ENCODE measurements at places on chromosomes 16 and 17. TPM values are rescaled to one million over a fixed set of nuclear protein-coding genes. Genes with fewer than 3 reads are reported as not detected.

DNA sequence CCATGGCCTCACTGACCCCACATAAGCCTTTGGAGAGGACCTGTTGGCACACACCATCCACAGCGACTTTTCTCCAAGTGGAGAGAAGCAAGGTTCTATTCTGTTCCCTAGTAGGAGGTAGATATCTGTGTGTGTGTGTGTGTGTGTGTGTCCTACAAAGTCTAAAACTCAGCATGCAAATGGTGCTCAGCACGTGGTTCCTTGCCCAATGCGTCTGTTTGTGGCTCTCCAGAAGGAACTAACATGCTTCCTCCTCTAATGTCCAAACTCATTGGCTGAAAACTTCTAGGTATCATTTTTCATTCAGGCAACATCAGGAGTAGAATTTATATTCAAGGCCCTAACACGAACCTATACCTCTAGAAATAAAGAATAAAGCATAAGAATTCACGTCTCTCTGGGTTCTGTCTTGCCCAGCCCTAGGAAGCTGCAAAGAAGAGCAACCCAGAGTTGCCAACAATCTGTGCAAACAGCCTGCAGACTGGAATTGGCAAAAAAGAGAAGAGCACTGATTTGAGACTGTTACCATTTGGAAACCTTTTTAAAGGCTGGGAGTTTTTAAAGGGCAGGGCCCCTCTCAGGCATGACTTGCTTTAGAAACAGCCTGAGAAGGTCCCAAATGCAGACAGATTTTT is 25.5 kb downstream of the MAP3K14 start:
- no peak for DNase-seq

DNA sequence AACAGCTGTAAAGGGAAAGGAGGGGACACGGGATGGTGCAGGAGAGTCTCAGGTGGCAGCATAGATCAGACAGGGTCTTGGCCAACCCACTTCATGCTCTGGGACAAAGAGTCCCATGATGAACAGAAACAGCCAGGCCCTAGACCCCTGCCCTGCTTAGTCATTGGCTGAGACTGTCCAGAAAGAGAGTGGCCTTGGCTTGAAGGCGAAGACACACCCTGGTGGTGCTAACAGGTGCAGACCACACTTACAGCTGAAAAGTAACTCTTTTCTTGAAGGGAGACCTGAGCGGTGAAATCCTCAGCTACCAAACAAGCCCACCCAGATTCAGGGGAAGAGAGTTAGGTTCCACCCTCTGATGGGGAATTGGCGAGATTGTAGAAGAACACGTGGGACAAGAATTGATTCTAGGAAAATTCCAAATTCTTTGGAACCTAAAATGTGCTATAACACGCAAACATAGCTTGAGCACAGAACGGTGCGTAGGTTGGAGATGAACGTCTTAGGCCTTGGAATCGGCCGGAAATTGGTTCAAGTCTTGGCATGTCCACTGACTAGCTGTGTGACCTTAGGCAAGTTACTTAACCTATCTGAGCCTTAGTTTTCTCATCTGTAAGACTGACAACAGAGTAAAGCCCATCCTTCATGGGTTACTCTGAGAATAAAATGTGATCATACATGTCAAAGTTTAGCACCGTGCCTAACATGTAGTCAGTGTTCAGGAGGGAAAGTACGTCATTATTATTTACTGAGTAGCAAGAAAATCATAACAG is 12.5 kb upstream of the MLYCD start:
- no peak for DNase-seq

DNA sequence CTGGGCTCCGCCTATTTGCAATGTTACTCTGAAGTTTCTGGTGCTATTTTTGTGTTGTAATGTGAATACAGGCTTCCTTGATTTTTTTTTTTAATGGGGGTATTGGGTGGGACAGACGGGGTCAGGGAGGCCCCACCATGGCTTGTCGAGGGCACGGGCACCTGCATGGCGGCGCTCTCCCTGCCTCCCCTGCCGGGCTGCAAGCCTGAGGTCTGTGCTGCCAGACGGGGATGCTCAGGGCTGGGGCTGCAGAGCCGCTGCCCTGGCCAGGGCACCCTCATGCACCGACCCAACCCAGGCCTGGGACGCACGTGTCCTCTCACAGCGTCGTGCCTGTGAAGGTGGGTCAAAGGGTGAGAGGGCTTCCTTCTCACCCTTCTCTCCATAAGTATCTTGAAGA is 13.0 kb upstream of the ZFPM1 start:
- DNase-seq = no peak

GRCh38 chr17:45764479-45764878 is 19.6 kb upstream of the CRHR1 start:
- DNase-seq = no peak

DNA sequence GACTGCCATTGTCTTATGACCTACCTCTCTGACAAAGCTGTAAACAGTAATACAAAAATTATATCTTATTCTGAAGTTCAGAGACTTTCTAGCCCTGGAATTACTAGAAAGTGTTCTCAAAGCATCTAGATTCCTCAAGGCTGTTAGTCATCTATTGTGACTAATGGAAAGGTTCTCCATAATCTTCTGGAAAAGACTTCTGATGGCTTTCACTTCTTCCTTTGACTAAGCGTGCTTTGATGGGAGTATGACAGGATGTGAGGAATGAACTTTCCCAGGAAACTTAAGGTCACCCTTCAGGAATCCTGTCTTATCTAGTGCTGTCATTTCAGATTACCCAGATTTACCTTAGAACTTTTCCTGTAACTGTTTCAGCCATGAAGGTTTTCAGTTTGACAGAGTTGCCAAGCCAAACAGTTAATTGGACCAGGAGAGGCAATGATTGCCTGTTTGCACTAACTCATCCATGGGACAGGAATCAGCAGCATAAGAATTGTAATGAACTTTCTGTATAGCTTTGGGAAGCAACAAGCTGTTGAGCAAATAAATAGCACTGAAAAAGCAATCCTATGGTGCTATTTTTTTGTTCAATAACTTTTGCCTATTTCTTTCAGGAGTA is 43.5 kb downstream of the AP2B1 start:
- no peak for DNase-seq

- no peak for DNase-seq
Observed at GRCh38 chr17:65254166-65254565, 117.0 kb downstream of the RGS9 start.

DNA sequence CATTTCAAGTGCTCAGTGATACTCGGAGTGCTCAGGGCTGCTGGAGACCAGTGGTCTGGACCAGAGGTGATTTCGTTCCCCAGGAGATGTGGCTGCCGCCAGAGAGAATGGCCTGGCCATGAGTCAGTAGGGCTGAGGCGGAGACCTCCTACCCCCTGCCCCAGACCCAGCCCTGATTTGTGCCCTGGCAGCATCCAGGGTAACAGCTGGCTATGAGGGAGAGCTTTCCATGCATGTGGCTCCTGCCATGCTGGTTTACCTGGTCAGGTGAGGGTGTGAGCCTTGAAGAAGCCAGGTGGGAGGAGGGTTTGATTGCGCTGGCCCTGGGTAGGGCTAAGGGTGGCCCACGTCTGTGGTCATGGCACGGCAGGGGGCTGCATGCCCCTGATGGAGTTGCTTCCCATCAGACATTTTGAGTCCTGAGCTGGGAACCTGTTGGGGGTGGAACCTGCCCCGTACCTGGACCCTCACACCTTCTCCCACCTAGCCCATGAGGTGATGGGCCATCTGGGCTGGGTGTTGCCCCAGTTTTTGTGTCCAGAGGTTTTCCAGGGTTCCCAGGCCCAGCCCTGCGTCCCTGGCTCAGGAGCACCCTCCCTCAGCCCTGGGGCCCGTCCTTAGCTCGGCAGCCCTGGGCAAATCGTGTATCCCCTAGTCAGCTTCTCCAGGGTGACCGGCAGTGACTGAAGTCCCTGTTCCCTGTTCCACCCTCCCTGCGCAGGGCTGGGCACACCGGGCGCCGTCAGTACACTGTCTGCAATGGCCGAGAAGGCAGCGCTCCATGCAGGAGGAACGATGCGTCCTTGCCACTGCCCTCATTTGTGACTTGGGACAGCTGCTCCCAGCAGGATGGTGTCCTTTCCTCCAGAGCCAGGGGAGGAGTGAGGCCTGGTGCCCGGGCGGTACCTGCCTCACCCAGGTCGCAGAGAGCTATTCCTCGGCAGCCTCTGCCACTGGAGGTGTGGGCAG is 9.0 kb upstream of the CSNK1D start:
- no peak for DNase-seq

GRCh38 chr16:78748220-78748929 is 648.9 kb downstream of the WWOX start:
- no peak for DNase-seq

DNA sequence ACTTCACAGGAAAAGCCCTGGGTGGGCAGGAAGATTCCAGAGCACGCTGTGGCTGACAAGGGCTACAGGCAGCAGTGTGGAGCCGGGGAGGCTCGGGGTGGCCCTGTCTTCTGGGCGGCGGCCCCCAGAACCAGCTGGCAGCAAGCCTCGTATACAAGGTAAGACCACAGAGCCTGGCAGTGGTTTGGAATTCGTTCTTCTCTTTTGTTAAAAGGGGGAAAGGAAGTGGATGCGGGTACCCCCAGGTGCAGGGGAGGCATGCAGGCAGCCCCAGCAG is 6.0 kb downstream of the UBALD1 start:
- no peak for DNase-seq

DNA sequence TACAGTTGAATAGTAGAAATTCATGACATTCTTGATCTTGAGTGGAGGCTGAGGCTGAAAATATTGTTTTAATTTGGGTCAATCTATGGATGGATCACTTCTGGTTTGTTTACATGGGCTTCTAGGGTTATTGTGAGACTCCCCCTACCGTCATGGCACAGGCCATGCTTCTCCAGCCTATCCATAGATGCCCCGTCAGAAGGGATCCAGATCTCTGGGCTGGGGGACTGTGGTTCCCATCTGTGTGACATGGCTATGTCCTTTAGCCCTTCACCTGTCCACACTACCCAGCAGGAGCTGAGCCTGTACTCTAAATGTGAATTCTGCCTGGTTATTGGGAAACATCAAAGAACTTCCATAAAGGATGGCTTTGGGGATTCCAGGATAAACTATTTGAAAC is 160.4 kb downstream of the ABCC12 start:
- no peak for DNase-seq

- DNase-seq = no peak
Observed at GRCh38 chr17:5672815-5673430, 88.6 kb upstream of the NLRP1 start.

- no peak for DNase-seq
Observed at GRCh38 chr17:62653002-62653825, 25.7 kb downstream of the MRC2 start.

DNA sequence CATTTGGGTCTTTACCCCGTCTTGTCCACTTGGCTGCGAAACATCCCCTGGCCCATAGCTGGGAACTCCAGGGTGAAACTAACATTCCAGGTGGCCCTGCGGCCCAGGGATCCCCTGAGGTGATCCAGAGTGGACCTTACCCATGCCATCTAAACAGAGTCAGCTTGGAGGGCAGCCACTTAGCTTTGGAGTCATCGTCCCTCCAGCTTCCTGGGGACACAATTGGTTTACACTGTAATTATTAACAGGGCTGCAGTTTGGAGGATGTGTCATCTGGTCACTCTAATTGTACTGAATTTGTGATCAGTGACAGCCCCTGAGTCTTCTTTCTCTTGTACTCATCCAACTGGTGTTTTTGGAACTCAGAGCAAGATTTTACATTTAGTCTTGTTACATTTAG is 149.9 kb downstream of the ENGASE start:
- no peak for DNase-seq

DNA sequence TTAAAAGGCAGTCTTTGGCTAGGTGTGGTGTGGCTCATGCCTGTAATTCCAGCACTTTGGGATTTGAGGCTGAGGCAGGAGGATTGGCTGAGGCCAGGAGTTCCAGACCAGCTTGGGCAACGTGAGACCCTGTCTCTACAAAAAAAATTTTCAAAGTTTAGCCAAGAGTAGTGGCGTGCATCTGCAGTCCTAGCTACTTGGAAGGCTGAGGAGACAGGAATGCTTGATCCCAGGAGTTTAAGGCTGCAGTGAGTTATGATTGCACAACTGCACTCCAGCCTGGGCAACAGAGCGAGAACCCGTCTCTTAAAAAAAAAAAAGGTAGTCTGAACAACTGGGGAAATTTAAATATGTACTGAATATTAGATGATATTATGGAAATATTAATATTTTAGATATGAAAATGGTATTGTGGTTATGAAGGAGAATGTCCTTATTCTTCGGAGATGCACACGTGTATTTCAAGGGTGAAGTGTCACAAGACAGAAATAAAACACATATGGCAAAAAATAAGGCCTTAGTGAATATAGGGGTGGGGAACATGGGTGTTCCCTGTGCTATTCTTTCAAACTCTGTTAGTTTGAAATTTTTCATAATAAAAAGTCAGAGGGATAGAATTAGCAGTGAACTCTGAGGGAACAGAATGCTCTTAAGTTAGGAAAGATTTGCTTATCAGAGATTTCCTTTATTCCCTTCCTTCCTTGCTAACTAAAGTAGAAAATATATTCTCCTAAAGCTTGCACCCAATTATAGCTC is 144.7 kb downstream of the CDK5R1 start:
- no peak for DNase-seq

DNA sequence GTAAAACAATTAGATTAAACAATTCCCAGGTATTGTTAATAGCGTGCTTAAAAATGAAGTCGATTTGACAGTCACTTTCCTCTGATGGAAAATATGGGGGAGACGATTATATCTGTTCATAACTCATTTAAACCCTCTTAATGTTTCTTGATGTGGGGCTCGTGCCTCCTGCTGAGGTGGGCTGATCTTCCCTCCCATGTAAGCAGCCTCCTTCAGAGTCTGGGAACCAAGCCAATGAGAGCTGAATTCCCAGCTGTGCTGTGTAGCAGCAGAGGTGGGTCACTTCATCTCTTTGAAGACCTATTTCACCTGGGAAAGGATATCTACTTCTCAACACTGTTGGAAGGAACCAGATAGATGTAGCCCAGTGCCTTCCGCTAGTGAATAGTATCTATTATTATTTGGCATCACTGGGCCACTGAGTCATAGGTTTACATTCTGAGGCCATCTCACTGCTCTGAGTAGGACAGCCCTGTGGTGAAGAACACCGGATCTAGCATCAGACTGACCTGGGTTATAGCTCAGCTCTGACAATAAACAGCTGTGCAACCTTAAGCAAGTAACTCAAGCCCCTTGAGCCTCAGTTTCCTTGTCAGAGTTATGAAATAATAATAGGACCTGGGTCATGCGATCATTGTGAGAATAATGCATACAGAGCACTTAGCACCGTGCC is 85.3 kb upstream of the C16orf82 start:
- DNase-seq = no peak

DNA sequence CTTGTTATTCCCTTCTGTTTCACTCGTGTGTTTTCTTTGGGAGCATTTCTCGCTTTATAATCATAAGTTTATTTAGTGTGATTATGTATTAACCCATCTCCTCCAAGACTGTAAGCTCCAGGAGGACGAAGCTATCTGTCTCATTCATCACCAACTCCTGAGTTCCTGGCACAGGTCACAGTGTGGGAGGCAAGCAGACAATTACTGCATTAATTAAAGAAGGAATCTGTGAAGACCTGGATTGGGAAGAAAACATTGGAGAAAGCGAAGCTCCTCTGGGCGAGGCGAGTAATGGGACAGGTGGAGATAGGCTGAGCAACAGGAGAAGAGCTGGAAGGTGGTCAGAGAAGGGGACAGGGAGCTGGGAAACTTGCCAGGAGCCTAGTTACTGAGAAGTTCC is 7.8 kb upstream of the CAMKK1 start:
- no peak for DNase-seq

Gene BEAN1
- 0.23 TPM for total RNA-seq

Gene TAOK2
- total RNA-seq = 33.7 TPM

Gene MYH1
- total RNA-seq = not detected

Gene KCNG4
- not detected for total RNA-seq

Gene MPO
- total RNA-seq = not detected

Gene DPEP2
- total RNA-seq = 6.2 TPM

Gene ZNF48
- total RNA-seq = 4.9 TPM

Gene CIBAR2
- total RNA-seq = not detected

Gene GPR142
- total RNA-seq = not detected

Measured in esophagus squamous epithelium (tissue), 5 donors.